DMS 273 treated with DMSO at 0.1 percent for 48 hours (cell line): ENCODE measurements at places on chromosomes 7 and 10.

DNA sequence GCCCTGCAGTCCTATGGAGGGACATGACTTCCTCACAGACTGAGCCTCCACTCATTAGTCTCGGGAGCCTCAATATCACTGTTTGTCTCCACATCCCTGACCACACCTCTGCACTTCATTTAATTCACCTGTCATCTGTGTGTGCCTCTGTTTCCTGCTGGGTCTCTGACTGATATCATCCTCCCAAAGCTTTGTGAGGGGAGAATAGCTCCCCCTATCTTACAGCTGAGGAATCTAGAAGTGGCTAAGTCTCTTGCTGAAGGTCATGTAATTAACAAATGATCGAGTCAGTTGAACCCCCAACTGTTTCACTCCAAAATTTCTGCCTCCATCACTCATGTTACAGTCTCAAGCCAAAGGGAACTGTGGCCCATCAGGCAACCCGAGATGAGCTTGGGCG is 5.5 kb upstream of the CPXM2 start:
- DNase-seq = no peak

GRCh38 chr7:113247198-113247597 is 128.8 kb upstream of the SMIM30 start:
- no peak for DNase-seq

DNA sequence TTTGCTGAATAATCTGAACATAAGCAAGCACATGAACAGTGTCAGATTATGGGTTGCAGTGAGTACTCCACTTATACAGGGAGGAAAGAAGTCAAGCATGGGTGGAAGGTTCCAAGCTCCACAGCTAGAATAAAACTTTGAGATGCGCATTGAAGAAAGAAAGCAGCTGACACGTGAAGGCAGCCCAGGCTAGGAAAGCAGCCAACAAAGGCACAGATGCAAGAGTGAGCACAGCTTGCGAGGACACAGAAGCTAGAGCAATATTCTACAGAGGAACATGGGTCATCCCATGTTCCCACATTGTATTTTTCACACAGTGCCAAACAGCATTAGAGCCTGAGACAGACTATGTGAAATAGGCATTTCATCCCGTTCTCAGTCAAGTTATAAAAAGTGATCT is 194.6 kb upstream of the TBX20 start:
- DNase-seq = no peak

DNA sequence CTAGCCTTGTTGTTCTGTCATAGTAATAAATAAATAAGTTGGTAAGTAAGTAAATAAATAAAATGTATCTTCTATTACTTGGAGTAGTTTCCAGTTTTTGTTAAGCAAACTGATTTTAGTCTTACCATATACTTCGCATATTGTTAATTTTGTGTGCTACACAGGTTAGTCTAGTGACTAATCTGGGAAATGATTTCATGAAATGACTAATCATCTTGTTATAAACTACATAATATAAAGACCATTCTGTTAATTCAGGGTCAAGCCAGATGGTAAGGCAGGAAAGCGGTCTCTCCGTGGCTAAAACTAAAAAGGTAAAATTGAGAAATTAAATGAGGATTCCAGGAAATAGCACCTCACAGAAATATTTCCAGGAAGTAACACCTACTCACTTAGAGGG is 58.5 kb upstream of the FOXP2 start:
- DNase-seq = no peak

DNA sequence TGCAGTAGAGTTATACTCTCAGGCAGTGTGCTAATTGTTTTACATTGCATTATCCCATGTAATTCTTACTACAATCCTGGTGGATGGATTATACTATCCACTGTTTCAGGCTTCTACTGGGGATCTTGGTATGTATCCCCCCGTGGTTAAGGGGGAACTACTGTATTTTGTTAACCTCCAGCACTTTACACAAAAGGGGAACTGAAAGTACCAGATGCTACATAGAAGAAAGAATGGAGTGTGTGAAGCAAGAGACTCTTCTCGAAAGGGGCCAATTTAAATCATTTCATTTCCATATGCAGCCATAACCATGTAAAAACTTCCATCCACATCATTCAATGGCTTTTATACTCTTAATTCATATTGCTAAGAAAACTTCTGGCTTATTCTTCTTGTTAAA is 69.4 kb downstream of the C1GALT1 start:
- no peak for DNase-seq

GRCh38 chr10:74674927-74675326 is 151.5 kb upstream of the KAT6B start:
- DNase-seq = no peak

DNA sequence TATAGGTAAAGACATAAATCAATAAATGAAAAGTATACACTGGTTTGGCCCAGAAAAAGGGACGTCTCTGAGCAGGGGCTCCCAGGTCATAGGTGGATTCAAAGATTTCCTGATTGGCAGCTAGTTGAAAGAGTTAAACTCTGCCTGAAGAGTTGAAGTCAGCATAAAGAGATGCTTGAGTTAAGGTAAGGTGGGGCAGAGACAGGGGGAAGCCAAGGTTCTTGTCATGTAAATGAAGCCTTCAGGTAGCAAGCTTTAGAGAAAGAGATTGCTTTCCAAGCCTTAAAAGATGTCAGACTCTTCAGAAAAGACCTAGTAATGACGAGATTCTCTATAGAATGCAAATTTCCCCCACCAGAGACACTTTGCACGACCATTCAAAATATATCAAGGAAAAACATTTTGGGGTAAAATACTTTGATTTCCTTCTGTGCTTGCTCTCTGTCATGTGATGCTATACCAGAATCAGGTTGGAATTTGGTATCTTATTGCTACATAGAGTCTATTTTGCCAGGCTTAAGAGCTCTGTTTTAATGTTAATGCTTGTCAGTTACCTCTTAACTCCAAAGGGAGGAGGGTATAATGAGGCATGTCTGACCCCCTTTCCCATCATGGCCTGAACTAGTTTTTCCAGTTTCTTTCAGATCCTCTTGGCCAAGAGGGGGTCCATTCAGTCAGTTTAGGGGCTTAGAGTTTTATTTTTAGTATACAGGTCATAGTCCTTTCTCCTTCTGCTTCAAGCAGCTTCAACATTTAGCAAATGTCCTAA is 429.6 kb downstream of the ADRA2A start:
- DNase-seq = no peak

GRCh38 chr10:98617906-98618520 is 171.3 kb upstream of the HPS1 start:
- DNase-seq = no peak

DNA sequence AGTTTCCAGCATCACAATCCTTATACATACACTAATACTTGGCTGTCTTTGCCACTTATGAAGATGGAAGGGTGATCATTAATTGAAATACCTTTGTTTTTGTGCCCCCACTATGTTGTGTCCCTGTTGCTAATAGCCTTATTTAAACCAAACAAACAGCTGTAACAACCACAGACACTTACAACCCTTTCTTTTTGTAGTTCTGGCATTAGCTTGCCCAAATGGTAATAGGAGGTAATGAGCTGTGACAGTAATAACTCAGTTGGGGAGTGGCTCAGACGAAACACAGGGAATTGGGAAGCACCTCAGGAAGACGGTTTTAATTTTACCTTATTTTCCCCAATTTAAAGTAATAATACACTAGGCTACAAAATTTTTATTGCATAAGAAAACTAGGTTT is 83.4 kb downstream of the MDFIC start:
- no peak for DNase-seq

DNA sequence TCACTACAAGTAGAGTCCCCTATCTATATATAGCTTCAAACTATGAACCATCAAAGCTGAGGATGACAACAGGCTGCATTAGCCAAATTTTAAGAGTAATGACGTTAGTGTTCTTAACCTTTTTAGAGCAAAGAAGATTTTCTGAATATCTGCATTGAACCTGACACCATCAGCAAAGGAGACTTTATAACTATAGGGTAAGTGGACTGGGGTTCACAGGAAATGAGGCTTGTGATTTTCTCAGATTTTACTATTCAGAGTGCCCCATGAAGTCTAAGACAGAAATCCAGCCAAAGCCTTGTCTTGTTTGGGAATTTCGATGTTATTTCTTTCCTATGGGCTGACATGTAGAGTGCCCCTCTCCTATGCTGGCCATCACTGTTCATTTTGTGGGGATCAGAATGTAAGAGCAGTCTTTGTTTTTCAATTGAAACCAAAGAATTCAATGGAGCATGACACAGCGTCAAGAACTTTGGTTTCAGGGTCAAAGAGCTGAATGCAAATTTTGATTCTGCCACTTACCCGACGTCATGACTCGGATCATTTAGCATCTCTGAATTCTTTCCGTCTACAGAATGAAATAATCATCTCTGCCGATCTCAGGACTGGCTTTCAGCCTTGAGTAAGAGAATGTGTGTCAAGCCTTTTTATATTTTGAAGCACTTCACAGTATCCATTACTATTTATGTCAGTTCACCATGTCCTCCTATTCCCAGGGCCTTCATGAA is 52.7 kb downstream of the DENND11 start:
- no peak for DNase-seq

- DNase-seq = no peak
These were observed 181.2 kb upstream of the PRSS58 start for GRCh38 chr7:142438923-142439515.

DNA sequence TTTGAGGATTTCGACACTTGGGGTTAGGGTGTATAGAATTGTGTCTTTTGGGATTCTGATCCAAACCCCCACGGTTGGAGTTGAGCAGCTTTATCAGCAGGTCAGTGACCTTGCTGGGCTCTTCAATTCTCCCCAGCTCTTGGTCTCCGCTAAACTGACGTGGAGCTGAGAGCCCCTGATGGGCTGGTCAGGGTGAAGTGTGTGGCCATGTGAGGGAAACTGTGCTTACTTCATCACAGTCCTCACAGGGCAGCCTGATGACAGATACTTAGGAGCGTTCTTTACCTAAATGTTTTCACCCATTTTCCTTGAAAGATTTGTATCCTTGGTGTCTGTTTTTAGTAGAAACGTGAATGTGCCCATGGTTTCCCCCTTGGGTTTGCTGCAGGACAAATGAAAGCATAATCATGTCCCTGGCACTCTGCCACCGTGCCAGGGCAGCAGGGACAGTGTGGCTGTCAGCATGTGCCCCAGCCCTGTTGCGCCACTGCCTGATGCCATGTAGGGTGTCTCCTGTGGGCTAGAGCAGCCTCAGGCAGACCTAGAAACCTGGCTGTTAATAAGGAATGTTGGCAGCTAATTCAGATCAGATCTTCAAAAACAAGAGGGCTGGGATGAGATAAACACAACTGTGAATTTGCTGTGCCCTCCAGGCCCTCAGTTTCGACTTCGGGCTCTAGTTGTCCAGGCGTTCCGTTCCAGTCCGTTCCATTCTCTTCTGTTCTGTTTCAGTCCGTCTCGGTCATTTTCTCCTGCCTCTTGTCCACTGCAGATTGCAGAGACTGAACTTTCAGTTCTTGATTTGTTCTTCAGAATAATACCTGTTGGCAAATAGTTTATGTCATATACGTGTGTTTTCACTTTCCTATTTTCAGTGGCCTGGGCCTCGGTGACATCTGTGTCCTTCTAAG is 96.8 kb downstream of the TRRAP start:
- no peak for DNase-seq

DNA sequence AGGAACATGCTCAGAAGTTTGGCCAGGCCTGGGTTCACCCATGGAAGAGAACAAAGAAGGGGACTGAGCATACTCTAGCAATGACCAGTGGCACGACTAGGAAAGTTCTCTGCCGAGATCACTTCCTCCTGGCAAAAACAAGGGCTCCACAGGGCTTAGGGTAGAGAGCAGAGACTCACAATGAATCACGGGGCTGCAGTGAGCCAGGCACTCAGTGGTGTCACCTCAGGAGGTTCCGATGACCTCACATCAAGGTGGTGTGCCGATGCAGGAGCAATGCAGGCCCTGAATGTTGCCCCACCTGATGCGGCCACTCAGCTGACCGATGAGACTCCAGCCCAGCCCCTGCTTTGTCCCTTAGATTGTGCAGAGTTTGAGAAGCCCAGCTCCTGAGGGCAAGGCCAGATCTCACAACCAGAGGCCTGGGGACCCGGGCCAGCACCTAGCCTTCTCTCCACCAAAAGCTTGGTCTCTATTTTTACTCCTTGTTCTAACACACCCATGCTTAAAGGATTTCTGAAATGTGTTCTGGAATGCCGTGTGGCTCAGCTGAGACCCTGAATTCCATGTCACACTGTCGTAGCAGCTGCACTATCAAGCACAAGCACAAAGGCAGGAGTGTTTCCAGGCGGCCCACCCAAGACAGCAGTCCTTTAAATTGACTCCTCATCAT is 60.9 kb downstream of the COBL start:
- no peak for DNase-seq

- no peak for DNase-seq
These were observed 340.9 kb downstream of the SORCS3 start for GRCh38 chr10:104981995-104982394.

- no peak for DNase-seq
These were observed 11.4 kb upstream of the FAS start for GRCh38 chr10:88979153-88979562.

- DNase-seq = no peak
These were observed 23.8 kb upstream of the GLCCI1 start for GRCh38 chr7:7944619-7945282.

- no peak for DNase-seq
These were observed 335.4 kb upstream of the MTPN start for GRCh38 chr7:136312592-136312991.

DNA sequence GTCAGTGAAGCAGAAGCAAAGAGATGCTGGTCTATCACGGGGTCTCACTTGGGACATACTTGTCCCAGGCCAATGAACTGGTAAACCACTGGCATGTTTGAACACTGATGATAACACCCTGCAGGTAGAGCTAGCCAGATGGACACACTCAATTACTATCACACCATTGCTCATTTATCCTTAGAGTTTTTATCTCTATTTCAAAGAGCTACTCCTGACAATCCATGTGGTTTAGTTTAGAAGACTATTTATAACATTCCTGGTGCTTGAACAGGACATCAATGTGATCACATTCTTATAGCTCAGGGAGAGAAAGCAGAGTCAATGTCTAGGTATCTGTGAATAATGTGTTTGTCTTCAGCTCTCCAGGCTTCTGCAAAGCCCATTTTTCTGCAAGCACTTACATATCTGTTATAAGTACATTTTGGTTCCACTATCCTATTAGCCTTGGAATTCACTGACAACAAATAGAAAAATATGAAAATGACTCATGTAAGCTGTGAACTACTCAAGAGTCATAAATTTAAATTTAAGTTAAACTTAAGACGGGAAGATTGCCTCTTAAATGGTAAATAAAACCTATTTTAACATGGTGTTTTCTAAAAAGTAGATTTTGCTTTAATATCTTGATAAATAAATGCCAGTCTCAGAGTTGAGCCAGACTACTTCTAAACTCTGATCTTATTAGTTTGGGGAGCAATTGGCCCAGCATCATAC is 106.7 kb upstream of the MBL2 start:
- no peak for DNase-seq

- no peak for DNase-seq
These were observed 119.6 kb downstream of the PRKAG2 start for GRCh38 chr7:151757274-151757673.

- DNase-seq = no peak
These were observed 6.5 kb downstream of the TSPAN14 start for GRCh38 chr10:80460399-80461207.

- no peak for DNase-seq
These were observed 489.8 kb upstream of the ZMIZ1 start for GRCh38 chr10:78578929-78579328.

- DNase-seq = no peak
These were observed 6.9 kb downstream of the PRKAR2B start for GRCh38 chr7:107051376-107051775.
